ENCODE measurements at places on chromosomes 2 and 18.

DNA sequence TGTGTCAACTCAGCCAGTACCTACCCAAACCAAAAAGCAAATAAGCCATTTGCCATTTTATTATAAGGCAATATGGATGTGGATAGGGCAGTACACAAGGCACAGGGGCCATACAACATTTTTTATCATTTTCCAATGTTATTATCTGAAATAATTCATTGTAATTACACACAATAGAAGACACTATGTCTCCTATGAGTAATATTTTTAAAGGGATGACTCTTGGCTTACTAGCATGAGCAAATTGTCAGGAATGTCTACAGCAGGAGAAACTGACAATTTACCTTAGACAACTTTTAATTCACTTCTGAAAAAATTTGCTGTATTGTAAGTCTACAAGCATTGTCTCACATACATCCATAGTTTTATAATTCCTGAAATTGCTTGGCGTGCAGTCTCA is 1193.9 kb upstream of the CELF4 start:
- no peak for DNase-seq

DNA sequence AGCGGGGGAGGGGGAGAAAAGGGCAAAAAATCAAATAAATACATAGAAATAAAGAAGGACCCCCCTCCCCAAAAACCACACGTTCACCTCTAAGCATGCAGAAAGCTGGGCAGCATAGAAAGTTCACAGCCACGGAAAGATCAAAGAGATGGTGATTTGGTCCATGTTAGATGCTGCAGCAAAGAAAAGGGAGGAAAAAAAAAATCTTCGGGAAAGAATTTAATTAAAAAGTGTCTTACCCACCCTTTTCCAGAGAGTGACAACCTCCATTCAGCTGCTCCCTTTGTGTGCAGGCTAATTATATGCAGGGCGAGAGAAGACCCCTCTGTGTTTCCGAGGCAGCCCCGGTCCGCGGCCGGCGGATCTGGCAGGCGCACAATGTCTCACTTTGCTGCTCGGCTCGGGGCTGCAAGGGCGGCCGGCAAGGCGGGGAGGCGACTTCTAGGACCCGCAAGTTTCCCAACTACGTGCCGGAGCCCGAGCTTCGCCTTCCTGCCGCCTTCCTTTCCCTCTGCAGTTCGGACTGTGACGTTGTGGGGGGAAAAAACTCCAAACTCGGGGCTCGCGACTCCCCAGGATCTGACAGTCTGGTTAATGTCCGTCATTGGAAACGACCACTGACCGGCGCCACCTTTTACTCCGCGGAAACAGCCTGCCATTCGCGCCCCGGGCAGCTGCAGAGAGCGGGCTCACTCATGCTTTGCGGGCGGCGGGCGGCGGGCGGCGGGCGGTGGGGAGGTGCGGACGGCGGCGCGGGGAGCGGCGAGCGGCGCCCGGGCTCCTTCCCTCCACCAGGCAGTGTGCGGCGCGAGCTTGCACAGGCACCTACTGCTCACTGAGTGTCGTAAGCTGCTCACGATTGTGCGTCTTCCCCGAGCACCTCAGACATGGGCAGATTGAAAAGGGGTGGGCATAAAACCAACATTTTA is at the start of gene LRRTM1:
Gene LRRTM1 (minus strand): TSS at position 844 of the 929 bp plus-strand sequence. CDS start 933 bp downstream, outside the sequence.
- DNase-seq = no peak

DNA sequence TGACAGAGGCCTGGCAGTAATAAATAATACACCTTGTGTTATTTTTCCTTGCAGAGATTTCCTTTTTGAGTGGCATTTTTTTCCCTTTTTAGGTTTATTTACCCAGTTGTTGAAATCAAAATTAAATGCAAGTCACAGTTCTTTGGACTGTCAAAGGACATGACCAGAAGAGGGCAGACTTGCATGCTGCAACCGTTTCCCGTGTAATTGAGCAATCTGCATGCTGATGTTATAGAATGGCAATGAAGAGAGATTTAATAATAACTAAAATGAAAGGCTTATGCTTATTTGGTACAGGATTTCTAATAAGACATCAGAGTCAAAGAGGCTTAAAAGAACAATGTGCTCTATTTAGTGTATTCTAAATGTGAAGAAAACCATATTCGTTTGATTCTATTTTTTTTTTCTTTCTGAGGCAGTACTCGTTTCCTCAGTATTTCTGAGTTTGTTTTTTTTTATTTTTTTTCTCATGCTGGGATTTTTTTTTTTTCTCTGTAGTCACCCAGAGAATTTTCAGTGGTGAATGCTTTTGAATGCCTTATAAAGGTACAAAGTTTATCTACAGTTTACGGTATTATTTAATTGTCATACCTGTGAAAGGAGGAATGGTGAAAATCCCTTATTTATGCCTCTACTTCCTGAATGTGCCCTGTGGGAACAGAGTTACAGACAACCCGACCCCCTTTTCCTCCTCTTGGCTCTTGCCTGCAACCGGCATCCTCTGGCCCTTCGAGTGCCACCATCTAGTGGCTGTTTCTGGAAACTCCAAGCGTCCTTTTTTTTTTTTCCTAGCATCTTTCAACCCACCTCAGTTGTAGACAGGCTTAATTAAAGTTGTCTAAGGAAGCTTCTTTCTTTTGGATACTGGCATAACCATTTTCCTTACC is 368.5 kb downstream of the LRRTM1 start:
- no peak for DNase-seq

GRCh38 chr2:27494944-27495554 is at the start of gene FNDC4:
Gene FNDC4 (minus strand): TSS chr2:27495200. CDS start chr2:27494679, 521 bp downstream.
- no peak for DNase-seq

DNA sequence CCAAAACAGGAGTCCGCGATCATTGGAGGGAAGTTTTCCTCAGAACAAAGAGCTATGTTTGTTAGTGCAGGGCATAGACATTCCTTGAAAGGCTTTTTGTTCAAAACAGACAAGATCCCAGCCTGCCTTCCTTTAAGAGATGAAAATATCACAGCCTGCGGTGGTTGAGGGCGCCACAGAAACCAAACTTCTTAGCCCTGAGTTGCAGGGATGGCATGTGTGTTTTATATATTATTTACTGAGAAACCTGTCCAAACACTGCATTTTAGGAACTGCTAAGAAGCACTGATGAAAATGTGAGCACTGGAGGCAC is 57.5 kb upstream of the TMEM178A start:
- DNase-seq = no peak

DNA sequence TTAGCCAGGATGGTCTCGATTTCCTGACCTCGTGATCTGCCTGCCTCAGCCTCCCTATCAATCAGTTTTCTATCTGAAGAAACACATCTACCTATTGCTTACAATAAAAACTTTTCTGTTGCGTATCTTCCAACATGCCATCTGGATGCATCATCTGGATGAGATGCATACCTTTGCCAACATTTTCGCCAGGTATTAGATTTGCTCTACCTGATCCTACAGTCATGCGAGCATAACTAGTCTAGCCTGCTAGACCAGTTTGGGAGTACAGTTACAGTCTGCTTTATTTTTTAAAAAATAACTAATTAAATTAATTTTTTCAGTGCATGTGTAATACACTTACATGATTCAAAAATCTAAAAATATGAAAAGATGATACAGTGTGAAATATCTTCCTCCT is 334.0 kb upstream of the MEX3C start:
- DNase-seq = no peak

GRCh38 chr2:157996799-157997198 is 104.9 kb upstream of the UPP2 start:
- no peak for DNase-seq

GRCh38 chr2:211487733-211488132 is 931.3 kb downstream of the CPS1 start:
- DNase-seq = no peak

- DNase-seq = no peak
These were observed 478.7 kb upstream of the TCF4 start for GRCh38 chr18:56066524-56067213.

DNA sequence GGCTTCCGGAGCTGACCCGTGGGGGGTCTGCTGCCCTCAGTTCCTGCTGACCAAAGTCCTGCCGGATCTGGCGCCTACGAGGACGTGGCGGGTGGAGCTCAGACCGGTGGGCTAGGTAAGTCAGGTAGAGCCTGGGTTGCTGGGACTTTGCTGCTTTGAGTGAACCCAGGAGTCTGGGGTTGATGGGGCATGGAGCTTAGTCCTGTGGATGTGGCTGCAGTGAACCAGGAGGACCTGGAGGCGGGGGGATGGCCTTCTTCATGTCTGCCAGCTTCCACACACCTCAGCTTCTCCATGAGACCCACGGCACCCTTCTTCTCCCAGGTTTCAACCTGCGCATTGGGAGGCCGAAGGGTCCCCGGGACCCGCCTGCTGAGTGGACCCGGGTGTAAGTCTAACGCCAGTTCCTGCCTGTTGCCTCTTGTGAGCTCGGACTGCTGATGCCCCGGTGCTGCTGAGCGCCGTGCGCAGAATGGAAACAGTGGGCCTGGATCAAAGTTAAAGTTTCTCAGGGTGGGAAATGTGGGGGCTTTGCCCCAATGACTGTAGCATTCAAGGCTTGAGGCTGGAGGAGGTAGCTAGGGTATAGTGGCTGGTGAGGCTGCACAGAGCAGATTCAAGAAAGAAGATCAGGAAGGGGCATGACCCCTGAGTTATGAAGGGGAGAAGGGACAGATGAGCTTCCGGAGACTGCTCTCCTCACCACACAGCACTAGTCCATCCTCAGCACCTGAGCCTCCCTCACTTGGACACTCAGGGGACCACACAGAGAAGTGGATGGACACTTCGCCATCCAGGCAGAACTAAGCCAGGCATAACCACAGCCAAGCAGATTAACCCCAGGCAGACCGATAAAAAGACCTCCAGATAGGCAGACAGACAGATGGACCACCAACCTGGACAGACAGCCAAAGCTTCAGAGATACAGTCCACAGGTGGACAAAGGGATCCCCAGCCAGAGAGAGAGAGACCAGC is 17.3 kb downstream of the PTPN18 start:
- DNase-seq = no peak

DNA sequence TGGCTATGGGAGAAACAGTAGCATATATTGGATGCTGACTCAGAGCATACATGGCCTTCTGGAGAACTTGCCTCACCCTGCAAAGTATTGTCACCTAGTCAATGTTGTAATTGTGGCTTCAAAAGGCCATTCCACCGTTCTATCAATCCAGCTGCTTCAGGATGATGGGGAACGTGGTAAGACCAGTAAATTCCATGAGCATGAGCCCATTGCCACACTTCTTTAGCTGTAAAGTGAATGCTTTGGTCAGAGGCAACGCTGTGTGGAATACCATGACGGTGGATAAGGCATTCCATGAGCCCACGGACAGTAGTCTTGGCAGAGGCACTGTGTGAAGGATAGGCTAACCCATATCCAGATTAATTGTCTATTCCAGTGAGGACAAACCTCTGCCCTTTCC is 1300.1 kb upstream of the ACVR2A start:
- DNase-seq = no peak

DNA sequence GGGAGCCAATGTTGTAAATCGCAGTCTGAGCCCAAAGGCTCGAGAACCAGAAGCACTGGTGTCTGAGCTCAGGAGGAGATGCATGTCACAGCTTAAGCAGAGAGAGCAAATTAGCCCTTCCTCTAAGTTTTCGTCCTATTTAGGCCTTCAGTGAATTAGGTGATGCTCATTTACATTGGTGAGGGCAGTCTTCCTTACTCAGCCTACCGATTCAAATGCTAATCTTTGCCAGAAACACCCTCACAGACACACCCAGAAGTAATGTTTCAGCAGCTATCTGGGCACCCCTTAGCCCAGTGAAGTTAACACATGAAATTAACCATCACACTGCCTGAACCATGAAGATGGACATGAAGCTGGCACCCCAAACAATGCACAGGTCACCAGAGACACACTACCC is 385.1 kb downstream of the STK39 start:
- DNase-seq = no peak

- DNase-seq = no peak
These were observed 20.9 kb upstream of the IL1R2 start for GRCh38 chr2:101970901-101971300.

DNA sequence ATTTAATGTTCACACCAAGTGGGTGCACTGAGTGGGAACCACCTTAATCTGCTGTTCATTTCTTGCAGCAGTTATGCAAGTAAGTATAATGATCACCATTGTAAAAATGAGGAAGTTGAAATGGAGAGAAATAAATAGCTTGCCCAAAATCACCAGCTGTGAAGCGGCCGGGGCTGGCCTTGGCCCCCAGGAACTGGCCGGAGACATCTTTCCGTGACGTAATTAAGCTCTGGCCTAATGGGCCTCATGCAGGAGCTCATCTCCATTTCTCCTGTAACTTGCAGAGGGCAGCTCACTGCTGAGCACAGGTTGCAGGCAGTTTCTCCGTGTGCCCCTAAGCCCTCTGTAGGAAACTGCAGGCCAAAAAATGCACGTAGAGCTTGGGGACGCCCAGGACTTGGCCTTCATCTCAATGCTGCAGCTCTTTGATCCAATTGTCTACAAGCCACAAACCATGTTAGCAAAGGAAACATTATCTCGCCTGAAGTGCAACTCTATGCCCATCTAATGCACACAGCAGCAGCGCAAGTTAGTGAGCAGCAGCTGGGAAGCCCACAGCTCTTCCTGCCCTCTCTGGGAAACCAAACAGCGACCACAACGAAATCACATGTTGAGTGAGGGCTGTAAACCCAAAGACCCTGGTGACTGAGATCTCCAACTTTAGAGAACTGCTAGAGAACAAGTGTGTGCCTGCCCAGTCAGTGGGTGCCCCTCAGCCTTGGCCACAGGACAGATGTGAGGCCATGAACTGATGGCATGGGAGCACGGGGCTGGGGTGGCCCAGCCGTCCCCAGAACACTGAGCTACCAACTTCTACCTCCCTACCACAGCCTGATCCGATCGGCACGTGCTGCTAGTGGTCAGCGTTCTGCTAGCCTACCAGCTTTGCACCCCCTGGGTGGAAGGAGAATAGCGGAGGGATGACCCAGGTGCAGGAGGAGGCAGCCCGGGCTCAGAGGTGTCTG is 28.8 kb downstream of the APCDD1 start:
- DNase-seq = no peak

- peak; percentile 72 for DNase-seq
These were observed 136.1 kb downstream of the ICOS start for GRCh38 chr2:204072443-204073324.

- DNase-seq = no peak
These were observed 1.1 kb downstream of the TMX3 start for GRCh38 chr18:68713796-68714195.

DNA sequence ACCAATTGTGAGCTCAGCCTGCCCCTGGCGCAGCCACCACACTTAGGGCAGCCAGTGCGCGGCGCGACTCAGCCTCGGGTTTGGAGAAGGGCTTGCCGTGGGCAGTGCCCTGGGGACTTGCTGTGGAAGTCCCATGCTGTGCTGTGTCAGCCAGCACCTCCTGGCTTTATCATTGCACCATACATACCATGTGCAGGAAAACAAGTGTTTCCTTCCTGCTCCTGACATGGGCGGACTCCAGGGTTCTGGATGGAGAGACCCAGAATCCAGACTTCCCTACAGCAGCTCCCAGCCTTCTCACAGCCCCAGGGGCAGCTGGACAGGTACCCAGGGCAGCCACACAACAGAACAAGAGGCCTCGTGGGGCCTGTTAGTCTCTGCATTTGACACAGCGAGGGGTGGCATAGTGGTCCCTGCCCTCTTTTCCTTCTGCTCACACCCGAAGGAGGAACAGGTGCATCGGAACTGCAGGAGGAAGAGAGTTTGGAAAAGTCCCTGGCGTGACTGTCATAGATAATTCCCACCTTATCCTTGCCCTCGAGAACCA is 54.2 kb downstream of the SDC1 start:
- no peak for DNase-seq

Measured in stimulated activated CD4-positive, alpha-beta T cell treated with anti-CD3 and anti-CD28 coated beads, Interleukin-15, amount 100 ng/mL, for 48 hours (primary cell).